ENCODE measurements at places on chromosomes 3 and 15.
A peak's percentile ranks its signal among the peaks of the same experiment; 100 is the strongest.

DNA sequence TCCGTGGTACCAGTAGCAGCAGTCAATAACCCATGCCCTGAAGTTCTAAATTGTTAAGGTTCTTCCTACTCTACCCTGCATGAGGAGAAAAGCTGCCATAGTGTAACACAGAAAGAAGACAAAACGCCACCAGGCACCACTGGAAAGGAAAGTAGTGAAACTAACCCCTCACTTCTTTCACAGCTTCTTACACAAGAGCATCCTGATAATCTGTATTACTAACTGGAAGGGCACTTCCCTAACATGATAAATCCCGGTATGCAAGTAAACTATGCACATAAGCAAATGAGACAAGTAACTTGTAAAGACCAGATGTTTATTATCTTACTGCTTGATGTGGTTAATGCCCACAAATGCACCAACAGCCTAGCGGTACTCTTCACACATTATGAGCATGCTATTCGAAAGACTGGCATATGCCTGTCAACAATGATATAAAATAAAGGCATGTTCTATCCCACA, 141.3 kb downstream of the ADAM10 start:
- DNase-seq: no peak

GRCh38 chr3:132055872-132056271, 21.1 kb upstream of the CPNE4 start:
- no peak for DNase-seq

GRCh38 chr15:59817834-59818233, 128.7 kb upstream of the BNIP2 start:
- DNase-seq: no peak

DNA sequence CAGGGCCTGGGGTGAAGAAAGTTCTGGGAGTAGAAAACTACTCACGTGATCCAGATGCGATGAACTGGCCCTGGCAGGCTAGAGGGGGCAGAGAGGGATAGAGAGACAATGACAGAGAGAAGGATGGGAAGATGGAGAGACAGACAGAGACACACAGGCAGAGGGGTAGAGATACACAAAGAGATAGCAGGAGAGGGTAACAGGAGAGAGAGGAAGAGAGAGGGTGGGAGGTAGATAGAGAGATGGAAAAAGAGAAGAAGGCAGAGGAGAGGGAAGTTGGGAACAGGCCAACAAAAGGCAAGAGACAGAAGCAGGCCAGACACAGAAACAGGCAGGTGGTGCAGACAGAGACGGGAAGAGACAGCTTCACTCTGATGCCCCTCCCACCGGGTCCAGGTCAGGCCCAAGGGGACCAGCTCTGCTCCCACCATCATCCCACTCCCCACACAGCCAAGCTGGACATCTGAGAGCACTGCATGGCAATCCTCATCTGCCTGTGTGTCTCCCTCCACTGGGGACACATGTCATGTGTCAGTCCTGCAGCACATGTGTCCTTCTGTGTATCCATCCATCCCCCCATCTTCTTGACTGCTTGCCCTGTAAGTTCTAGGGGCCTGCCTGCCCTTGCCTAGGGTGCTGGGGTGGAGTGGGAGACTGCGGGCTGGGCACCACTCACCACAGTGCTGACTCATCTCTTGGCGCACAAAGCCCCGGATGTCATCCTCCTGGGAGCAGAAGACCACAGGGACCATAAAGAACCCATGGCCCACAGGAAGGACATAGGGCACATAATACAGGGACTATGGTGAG, 2.2 kb upstream of the UCN2 start:
- DNase-seq: peak; percentile 26

- DNase-seq: no peak
Observed at GRCh38 chr3:126147932-126148683, 32.3 kb downstream of the ALDH1L1 start.

DNA sequence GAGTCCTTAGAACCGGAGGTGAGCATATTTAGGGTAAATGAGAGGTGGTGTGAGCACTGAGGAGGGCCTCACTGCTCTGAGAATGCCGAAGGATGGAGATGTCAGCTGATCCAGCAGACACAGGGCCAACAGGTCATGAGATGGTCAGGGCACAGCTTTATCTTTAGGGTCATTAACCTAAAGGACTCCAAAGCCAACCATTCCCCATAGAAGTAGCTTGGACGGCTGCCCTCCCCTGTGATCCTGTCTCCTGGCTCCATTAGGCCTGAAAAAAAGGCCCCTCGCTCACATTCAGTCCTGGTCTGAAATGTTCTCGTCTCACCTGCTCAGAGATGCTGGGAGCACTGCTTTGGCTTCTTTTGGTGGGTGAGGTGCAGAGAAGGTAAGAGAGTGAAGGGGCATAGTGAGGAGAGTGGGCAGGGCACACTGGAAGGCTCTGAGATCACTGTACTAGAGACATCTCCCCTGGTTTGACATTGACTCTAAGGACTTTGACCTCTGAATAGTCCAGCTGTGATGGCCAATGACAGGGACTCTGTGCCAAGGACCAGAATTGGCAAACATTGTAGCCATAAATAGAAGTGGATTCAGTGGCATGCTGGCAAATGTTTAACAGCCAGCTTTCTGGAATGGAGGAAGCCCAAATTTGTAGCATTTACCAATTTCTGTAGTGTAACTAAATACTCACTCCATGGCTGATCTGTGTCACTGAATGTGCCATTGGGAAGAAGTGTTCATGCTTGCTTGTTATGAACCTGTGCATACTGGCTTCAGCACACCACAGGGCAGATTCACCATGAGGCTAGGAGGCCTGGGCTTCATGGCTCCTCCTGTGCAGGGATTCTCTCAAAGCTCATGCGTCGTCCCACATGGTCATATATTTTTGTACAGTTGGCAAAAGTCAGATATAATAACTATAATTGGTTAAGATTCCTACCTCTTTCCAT, 76.2 kb upstream of the MRPS22 start:
- DNase-seq: no peak

GRCh38 chr3:123071146-123071545, 4.3 kb downstream of the PDIA5 start:
- peak; percentile 17 for DNase-seq

Measured in dermis microvascular lymphatic vessel endothelial cell (primary cell).